Cortex of kidney (tissue), 1 donor: ENCODE measurements at places on chromosomes 16 and 17.

DNA sequence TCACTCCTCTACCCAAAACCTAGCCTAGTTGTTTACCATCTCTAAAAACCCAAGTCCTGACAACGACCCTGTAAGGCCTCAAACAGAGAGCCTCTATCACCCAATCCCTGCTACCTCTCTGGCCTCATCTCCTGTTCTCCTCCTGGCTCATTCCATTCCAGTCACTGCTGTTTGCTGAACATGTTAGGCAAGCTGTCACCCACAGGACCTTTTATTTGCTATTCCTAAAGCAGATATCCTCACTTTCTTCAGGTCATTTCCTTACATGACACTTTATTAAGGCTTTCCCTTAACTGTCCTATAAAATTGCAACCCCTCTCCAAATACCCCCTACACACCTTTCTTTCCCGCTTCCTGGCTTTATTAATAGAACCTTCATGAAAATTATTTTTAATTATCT is 85.1 kb downstream of the KANSL1 start:
- no peak for DNase-seq

DNA sequence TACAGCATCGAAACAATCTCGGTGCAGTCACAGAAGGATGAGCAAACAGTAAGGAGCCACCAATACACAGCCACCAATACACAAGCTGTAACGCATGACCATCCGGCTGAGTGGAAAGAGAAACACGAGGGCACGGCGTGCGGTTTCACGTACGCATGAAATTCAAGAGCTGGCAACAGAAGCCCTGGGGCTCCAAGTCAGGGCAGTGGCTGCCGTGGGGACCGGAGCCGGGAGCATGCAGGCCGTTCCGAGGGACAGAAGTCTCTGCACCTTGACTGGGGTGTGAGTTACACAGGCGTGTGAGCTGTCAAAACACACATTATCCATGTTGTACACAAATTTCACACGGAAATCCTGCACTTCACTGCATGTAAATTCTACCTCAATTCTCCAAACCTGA is 50.6 kb upstream of the METRNL start:
- no peak for DNase-seq

DNA sequence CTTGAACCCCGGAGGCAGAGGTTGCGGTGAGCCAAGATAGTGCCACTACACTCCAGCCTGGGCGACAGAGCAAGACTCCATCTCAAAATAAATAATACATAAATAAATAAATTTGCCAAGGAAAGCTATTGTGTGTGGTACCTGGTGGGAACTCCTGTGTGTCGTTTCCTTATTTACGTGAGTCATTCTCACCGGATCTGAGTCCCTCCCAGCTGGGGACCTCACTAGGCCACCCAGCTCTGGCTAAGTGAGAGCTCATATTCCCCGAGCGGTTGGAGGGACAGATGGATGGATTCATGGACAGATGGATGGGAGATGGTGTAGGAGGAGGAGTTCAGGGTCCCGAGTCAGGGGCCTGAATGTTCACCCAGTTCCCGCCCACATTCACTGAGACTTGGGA is 22.9 kb upstream of the C1QL1 start:
- DNase-seq: no peak

DNA sequence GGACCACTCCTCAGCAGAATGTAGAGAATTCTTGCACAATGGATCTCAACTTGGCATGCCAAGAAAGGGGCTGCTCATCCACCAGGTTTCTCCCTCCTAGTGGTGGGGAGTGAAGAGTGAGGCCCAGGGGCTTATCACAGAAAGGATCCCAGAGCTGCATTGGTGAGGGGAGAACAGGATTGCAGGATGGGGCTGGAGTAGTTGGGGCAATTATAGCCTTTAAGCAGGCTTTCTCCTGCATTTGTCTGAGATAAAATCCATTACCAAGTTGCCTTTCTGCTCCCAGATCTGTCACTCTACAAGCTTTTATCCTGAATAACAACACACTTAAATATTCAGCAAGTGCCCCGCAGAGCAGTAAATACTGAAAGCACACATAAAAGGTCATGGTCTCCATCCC is 130.8 kb upstream of the CES5A start:
- no peak for DNase-seq

- DNase-seq: no peak
Observed at GRCh38 chr17:12622726-12623125, 43.0 kb upstream of the MYOCD start.

DNA sequence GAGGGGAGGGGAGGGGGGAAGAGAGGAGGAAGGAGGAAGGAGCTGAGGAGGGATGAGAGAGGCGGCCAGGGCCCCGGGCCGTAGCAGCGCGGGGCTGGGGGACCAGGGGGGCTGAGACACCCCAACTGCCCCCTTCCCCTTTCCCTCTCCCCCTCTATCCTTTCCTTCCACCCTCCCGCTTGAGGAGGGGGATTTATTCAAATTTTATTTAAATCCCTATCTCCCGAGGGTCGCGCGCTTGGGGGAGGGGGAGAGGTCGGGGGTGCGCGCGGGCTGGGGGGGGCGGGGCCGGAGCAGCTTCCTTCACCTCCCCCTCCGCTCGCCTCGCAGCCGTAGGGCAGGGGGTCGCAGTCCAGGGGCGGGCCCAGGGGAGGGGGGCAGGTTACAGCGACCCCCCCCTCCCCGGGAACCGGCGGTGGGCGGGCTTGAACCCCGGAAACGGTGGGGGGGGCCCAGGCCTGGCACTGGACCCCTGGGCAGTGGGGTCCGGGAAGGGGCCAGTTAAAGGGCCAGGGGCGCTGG is at the start of gene FBXL19:
FBXL19 (plus strand) TSS at position 19 of the 522 bp plus-strand sequence. CDS start 2,183 bp downstream, outside the sequence.
- DNase-seq: no peak

GRCh38 chr17:34464812-34465211 is 101.8 kb upstream of the CCL1 start:
- no peak for DNase-seq

- DNase-seq: no peak
Observed at GRCh38 chr16:81638286-81638945, 140.7 kb upstream of the PLCG2 start.

GRCh38 chr16:2467528-2468232 is 3.4 kb upstream of the NTN3 start:
- DNase-seq: no peak

GRCh38 chr16:59665618-59666220 is 931.6 kb upstream of the GOT2 start:
- DNase-seq: no peak

GRCh38 chr17:81719410-81720266 is 7.6 kb downstream of the SLC25A10 start:
- DNase-seq: no peak

GRCh38 chr16:10412935-10413601 is 27.2 kb downstream of the ATF7IP2 start:
- DNase-seq: no peak

GRCh38 chr16:55130456-55130855 is 193.5 kb upstream of the IRX6 start:
- no peak for DNase-seq

DNA sequence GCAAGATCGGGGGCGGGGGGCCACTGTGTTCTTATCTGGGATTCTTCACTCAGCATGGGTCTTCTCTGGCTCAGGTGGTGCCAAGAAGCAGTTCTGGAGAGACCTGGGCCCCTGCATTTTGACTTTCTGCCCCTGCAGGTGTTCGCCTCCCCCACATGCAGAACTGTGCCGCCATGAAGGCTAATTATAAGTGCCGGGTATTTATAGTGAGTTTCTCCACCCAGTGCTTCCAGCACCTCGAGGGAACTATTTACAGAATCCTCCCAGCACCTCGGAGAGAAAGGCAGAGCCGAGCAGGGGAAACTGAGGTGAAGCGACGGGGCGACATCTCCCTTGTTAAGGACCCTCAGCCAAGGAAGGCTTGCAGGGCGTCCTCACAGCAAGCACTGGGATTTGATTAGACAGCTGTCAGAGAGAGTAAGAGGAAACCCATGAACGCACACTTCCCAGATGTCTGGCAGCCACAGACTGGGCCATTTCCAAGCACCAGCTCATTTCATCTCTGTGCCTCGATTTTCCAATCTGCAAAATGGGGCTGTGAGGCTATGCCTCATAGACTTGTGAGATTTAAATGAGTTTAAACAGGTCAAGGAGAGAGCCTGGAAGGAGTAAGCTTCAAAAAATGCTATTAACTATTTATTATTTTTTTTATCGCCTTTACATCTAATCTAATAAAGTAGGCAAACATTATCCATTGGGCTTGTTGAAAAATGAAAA is 36.4 kb upstream of the GRIN2A start:
- DNase-seq: no peak

DNA sequence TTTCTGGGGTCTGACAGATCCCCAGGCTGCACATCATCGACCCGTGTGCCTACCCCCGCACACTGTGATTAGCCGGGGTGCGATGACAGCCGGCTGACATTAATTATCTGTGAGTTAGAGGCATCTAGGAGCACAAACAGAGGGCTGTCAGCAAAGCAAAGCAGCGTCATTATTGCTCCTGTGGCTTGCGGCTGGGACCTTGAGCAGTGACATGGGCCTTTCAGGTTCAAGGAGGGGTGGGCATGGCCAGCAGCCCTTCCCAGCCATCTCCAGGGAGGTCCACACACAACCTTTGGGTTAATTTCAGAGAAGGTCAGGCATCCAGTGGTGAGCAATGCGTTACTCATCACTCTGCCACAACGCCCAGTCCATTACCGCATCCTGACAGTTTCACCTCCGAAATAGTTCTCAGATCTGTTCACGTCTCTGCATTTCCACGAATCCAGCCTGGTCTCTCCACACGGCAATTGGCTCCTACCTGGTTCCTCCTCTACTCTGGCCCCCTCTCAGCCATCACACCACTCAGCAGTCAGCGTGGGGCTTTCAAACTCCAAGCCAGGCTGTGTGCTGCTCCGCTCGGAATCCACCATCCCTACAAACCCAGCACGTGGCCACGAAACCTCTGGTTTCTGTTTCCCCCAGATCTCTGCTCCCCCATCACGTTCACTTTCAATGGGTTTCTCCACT is 249.7 kb upstream of the C16orf82 start:
- no peak for DNase-seq

DNA sequence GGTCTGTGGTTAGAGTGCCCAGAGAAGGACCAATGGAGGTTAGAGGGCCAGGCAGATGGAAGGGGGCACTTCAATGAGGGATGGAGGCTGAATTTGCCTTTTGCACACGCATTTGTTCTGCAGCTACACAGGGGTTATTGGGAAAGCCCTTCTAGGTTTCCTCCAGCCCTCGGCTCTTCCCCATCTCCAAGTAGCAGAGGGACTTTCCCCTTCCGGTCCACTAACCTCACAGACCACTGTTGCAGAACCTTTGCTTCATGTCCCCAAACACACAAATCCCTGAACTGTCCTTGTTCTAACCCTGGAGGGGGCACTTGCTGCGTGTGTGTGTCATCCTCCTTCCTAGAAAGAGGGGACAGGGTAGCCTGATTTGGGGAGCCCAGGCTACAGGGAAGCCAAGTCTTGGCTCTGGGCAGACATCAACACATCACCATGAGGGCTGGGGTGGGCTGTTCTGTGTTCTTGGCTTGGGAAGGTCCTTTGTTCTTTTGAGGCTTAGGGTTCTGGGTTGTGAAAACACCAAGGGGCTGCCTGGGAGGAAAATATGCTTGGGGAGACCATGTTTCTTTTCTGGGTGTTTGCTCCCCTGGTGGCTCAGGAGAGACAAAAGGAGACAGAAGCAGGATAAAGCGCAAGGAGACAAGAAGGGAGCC is 7.3 kb upstream of the NR1D1 start:
- DNase-seq: no peak

GRCh38 chr17:38732376-38733281 is 2.5 kb downstream of the CISD3 start:
- no peak for DNase-seq

DNA sequence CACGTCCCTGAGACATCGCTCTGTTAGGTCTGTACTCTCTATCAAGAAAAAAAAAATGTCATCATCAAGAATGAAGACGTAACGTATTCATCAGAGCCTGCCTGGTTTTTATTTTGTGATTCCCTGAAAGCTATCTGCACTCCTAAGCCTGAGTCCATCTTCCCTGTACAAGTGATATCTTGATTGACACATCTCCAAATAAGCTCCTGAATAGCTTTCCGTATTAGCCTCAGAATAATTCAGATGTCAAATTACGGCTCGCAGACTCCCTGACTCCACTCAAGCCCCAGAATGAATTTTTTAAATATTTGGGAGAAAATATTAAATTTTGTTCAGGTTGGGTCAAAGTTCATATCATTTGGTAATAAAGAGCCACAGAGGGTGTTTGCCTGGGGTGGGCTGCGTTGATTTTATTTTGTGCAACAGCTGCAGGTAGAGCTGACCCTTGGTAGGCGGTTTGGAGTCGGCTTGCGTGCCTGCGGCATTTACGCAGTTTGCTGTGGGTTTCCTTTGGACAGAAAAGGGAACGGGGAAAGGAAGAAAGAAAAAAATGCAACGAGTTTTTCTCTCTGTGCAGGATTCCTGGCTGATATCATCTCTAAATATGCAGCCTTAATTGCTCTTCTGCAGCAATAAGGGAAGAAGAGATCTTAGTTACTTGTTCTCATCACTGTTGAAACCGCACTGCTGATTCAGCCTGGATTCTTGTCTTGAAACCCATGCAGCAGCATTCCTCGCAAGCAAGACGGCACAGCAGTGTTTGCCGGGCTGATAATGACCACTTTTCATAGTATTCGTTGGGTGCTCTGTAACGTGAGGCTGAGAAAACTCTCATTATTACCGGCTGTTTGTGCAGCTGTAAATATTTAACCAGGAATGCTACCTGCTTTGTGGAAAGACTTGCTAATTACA is 114.7 kb downstream of the IRX3 start:
- DNase-seq: no peak

DNA sequence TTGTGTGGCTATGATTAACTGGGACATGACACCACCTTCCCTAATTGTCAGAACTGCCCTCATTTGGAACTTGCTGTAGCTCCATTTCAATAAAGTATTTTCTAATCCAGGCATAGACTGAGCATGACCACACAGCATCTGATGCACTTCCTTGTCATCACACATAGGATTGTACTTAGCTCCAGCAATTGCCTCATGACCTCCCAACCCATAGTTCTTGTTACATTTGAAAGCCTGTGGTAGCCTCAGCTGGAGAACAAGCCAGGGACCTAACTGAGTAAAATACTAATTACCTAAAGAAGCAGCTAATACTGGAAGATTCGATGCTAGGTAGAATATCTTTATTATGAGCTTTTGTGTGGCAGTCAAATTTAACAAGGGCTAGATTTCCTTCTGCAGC is 187.3 kb upstream of the KIF2B start:
- DNase-seq: no peak

DNA sequence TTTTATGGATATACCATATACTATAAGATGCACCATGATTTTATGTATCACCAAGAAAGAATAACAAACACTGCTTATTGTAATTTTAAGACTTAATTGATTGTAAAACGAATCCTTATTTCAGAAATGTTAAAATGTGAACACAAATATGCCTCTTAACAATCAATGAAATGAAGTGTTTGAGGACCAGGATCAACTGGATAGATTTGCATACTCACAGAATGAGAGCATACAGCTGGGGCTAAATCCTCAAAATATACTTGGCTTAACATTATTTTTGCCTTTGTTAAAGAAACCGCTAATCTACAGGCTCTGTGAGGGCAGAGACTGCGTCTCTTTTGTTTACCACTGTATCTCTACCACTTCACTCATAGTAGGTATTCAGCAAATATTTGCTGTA is 93.6 kb downstream of the SPACA3 start:
- no peak for DNase-seq
